Fibroblast of villous mesenchyme (primary cell): ENCODE measurements at places on chromosomes 11 and 22. TPM values are rescaled to one million over a fixed set of nuclear protein-coding genes. Genes with fewer than 3 reads are reported as not detected.

The SLC5A12 gene
- total RNA-seq, result 0.43 and 1.3 TPM in 2 replicates

DNA sequence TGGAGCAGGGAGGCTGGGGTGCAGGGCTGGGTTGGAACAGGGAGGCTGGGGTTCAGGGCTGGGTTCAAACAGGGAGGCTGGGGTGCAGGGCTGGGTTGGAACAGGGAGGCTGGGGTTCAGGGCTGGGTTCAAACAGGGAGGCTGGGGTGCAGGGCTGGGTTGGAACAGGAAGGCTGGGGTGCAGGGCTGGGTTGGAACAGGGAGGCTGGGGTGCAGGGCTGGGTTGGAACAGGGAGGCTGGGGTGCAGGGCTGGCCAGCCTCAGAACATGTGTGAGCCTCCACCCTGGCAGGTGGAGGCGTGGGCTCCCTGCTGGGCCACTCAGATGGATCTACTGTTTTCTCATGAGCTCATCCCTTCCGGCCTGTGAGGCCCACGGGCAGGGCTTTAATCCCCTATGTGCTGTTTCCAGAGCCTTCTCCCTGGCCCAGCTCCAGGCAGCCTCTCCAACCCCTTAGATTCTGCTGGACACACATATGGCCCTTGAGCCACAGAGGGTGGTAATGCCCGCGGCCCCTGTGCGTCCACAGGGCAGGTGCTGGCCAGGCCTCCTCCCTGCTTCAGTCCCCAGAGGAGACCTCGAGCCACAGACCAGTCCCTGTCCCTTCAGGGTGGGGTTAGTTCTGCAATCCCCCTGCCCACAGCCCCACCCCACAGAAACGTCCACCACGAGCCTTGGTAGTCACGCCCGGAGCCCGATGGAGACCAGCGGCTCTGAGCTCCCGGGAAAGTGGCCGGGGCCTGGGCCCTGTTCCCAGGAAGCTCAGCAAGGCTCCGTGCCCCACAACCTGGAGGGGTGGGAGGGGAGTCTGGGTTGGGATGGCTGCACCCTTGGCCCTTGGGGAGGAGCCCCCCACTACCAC lies 197.9 kb downstream of the BRD1 start:
- DNase-seq, result no peak

DNA sequence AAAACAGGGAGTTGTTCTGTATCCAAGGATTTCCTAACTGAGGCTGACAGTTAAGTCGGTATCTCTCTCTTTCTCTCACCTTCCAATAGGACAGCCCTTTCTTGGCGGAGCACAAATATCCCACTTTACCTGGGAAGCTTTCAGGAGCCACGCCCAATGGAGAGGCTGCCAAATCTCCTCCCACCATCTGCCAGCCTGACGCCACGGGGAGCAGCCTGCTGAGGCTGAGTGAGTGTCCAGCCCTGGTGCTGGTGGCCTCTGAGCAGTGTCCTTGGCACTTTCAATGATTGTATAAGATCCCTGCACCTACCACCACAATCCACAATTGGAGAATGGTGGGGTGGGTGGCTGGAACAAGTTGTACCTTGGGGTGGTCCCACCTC lies 33.7 kb downstream of the CYB5R2 start:
- DNase-seq, result no peak

- DNase-seq, result no peak
These were observed 79.9 kb upstream of the SYT13 start for GRCh38 chr11:45365961-45366618.
